Caco-2 (cell line): ENCODE measurements at places on chromosomes 12 and 14. TPM values are rescaled to one million over a fixed set of nuclear protein-coding genes. Genes with fewer than 3 reads are reported as not detected.

DNA sequence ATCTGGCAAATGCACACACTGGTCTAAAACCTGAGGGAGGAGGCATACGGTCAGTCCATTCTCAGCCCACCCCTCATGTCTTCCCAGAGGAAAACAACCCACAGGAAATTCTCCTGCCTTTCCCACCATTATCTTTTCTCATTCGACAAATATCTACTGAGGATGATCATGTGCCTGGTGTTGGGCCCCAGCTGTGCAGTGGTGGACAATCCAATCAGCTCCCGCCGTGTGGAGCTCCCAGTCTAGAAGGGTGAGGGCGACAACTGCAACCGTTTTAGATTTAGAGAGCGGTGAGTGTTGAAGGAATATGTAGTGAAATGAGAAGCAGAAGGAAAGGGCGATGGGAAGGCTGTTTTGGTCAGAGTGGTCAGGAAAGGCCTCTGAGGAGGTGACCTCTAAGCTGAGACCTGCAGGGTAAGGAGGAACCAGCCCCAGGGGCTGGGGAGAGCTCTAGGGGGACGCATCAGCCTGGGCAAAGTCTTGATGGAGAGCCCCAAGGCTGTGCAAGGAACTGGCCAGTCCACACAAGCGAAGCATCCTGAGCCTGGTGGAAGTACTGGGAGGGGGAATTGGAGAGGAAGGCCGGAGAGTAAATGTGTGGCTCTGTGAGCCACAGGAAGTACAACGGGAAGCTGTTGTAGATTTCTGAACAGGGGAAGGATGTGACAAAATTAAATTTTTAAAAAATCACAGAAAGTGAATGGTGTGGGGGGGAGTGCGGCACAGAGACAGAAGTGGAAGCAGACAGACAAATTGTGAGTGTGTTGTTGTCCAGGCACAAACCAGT lies 192.8 kb downstream of the NTF3 start:
- DNase-seq = no peak

Gene CCDC177
- 0.56 and 0.82 TPM in 2 replicates for total RNA-seq

- DNase-seq = peak; percentile 38
Measured at GRCh38 chr14:79809849-79810612, 401.3 kb downstream of the DIO2 start.

Gene VASH1
- 0.16 and 0.18 TPM in 2 replicates for total RNA-seq

Gene CDK4
- 205 and 210 TPM in 2 replicates for total RNA-seq

Gene CEBPE
- total RNA-seq = not detected in 2 replicates

Gene SYNDIG1L
- total RNA-seq = 0.29 TPM in 1 of 2 replicates, not detected in the other

Gene RDH16
- 0.39 and 0.53 TPM in 2 replicates for total RNA-seq

Gene TAS2R7
- total RNA-seq = not detected in 2 replicates

Gene SAMD15
- total RNA-seq = 0.82 and 1.5 TPM in 2 replicates

- no peak for DNase-seq
Measured at GRCh38 chr12:79891506-79892162, 43.3 kb downstream of the PPP1R12A start.

Gene EML1
- 5.9 and 7.2 TPM in 2 replicates for total RNA-seq

Gene BIN2
- total RNA-seq = 0.16 and 0.18 TPM in 2 replicates

Gene PGF
- total RNA-seq = 8.9 and 9.1 TPM in 2 replicates

- no peak for DNase-seq
Measured at GRCh38 chr12:7026854-7027253, 8.6 kb upstream of the LPCAT3 start.

GRCh38 chr12:123671876-123672275 lies 963 bp downstream of the TCTN2 start:
- DNase-seq = no peak

DNA sequence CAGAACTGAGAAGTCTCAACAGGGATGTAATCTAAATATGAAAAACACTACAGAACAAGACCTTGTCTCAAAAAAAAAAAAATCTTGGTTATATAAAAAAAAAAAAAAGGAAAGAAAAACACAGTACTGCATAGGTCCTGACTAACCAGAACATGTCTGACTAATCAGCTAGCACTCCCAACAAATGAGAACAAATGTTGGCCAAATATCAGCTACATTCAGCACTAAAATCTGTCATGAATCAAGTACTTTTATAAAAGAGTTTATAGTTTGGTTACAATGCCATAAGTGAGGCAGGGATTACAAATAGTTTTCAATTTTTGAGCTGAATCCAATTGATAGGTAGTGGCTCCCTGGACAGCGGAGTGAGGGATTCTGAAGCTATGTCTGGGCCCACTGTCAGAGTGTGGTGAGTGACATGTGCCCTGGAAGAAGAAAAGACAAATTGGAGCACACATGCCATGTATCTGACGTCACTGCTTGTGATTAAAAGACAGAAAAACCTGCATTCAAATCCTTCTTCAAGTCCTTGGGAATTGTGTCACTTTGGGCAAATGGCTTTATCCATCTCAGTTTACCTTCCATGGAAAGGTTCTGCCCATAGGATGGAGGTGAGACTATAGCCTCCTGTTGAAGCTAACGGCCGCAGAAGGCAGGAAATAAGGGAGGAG lies 5.6 kb upstream of the FAM234B start:
- no peak for DNase-seq

DNA sequence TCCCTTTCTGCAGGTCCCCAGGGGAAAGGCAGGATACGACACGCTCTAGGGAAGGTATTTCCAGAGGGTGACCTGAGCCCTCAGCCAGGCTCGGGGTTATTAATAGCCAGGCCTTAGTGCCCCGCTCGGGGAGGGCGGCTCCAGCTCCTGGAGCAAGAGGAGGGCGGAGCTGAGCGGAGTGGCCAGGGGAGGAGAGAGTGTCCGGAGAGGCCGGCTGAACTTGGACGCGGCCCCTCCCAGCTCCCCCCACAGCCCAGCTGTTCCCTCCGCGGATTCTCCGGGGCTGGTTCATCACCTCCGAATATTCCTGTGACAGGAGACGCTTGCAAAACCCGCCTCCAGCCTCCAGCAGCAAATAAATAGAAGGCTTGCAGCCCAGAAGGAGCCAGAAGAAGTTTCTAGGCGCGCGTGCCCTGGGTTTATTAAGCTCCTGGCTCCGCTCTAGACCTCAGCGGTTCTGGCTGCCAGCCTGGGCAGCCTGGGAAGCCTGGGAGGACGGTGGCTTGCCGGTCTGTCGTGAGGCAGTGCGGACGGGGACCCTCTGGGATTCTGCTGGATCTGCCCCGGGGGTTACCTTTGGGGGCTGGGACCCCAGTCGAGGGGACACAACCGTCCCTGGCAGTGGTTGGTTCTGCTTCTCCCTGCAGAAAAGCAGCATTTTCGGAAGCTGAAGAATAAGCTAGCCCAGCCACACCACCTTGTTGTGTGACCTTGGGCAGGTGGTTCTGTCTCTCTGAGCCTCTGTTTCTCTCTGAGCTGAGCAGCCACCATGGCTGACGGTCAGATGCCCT lies at the start of gene HSPB8:
TSS of gene HSPB8 (plus strand) at position 388 of the 791 bp plus-strand sequence. CDS start at position 770, 382 bp downstream.
- peak; percentile 86 for DNase-seq

DNA sequence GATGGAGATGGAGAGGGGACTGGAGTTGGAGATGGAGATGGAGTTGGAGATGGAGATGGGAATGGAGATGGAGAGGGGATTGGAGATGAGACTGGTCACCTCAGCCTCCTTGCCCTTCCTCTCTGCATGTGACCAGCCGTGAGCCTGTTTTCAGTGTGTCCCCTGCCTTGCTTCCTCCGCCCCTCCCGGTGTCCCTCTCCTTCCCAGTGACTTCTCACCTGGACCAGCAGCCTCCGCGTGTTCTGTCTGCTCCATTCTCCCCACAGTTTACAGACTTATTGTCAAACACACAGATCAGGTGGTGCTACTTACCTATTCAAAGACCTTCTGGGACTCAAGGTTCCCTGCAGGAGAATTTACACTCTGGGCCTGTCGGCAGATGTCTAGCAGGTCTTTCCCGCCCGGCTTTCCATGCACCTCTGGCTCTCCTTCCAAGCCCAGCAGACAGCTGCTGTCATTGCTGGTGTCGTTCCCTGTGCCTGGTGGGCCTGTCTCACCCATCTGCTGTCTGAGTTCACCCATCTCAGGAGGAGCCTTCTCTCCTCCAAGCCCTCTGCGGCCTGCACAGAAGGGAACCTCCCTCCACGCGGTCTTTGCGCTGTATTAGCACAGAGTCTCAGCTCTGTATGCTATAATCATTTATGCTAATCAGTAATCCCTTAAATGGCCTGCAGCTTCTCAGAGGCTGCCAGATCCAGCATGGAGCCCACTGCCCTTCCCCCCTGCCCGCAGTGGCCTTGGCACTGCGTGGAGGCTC lies 62.1 kb downstream of the ADGRD1 start:
- DNase-seq = no peak

DNA sequence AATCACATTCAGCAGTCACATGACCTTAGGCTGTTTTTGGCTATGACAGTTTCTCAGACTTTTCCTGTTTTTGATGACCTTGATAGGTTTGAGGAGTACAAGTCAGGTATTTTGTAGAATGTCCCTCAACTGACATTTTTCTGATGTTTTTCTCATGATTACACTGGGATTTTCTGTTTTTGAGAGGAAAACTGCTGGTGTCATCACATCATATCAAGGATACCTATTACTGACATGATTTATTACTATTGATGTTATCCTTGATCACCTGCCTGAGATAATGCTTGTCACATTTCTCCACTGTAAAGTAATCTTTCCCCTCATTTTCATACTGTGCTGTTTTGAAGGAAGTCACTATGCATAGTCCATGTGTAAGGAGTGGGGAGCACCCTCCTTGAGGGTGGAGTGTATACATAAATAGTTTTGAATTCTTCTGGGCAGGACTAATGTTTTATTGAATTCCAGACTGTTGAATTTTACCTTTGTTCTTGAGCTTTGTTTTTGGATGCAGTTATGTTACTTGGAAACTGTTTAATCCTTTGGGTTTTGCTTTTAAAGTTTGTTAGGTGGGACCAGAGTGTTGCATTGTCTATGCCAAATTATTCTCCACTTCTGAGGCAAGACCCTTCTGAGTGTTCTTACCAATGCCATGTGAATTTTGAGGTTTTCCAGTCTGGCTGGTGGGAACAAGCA lies 444.5 kb upstream of the FAR2 start:
- DNase-seq = no peak

- no peak for DNase-seq
Measured at GRCh38 chr12:58086006-58086405, 144.6 kb downstream of the ATP23 start.

Gene OAS2
- 0.25 TPM in 1 of 2 replicates, not detected in the other for total RNA-seq

Gene PRIMA1
- total RNA-seq = 1.0 and 1.1 TPM in 2 replicates

DNA sequence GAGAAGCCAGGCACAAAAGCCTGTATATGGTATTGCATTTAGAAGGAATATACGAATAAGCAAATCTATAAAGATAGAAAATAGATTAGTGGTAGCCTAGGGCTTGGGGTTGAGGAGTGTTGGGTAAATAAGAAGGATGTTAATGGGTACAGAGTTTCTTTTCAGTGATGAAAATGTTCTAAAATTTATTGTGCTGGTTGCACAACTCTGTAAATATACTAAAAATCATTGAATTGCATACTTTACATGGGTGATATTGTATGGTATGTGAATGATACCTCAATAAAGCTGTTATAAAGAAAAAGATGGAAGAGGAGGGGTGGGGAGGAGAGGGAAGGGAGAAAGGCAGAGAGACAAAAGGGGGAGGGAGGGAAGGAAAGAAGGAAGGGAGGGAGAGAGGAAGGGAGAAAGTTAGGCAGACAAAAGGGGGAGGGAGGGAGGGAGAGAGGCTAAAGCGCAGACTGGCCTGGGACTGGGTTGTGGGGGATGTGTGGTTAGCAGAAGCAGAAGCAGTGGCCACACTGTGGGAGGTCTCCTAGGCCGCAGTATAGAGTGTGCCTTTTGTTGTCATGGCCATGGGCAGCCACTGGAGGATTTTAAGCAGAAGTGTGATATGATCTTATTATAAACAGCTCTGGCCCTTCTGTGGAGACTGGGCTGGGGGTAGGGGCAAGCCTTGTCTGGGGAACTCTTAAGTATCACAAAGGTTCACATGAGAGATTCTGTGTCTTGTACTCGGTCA lies 73.6 kb upstream of the ELK3 start:
- no peak for DNase-seq

Gene CLEC2A
- not detected in 2 replicates for total RNA-seq

DNA sequence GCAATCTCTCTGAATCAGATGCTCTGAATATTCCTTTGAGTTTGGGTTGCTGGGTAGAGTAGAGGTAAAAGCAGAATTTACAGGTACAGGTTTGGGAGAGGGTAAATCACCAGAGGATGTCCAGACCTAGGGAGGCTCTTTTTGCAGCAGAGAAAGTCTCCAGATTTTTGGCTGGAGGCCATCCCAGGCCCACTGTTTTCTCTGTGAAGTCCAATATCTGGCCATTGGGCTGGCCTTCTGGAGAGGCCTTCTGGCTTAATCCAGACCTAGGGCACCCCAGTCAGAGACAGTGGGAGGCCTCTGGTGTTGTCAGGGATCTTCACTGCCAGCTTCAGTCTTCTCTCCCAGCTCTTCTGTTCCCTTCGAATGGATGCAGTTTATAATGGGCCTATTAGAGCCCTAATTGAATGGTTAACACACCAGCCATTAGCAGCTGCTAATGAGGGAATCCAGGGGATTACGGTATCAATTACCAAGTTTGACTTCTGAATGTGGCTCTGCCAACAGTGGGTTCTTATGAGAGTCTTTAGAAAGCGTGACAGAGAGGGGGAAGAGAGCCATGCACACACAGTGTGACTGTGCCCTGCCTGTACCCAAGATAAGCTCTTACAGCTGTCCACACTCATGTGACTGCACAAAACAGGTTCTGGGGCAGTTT lies 183.1 kb downstream of the EMP1 start:
- no peak for DNase-seq

- no peak for DNase-seq
Measured at GRCh38 chr14:67577909-67578749, 21.9 kb downstream of the PIGH start.

Gene WDHD1
- 25.5 and 27.5 TPM in 2 replicates for total RNA-seq

Gene PLCZ1
- not detected in 2 replicates for total RNA-seq

DNA sequence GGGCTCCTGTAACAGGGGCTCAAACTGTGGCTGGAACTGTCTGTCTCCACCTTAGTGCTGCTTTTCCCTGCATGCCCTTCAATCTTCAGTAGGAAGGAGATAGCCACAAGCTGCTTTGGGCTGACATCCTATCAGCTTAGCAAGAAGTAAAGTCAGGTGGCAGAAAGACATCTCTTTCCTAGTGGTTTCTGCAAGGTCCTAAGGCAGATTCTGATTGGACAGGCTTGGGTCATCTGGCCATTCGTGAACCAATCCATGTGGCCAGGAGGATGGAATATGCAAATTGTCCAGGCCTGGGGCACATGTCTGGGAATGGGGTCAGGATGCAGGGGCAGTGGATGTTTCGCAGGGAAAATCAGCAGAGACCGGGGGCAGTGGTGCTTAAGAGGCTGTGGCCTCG lies 5.2 kb downstream of the RITA1 start:
- DNase-seq = peak; percentile 67
